Right cardiac atrium (tissue), 5 donors: ENCODE measurements at places on chromosomes 11 and 22.
A peak's percentile ranks its signal among the peaks of the same experiment; 100 is the strongest.

DNA sequence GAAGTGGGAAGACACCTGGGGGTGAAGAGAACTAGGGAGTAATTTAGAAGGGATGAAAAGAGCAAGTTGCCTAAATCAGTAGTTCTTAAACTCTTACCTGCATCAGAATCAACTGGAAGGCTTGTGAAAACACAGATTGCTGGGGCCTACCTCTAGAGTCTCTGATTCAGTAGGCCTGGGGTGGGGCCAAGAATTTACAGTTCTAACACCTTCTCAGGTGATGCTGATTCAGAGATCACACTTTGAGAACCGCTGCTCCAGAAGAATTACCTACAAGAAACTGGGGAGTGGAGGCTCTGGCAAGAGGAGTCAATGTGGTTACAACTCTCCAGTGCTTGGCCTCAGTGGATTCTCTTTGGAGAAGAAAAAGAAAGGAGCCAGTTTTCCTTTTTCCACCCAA, 128.7 kb downstream of the C11orf58 start:
- no peak for DNase-seq

- no peak for DNase-seq
These were observed 337.2 kb upstream of the DDI1 start for GRCh38 chr11:103699216-103699615.

DNA sequence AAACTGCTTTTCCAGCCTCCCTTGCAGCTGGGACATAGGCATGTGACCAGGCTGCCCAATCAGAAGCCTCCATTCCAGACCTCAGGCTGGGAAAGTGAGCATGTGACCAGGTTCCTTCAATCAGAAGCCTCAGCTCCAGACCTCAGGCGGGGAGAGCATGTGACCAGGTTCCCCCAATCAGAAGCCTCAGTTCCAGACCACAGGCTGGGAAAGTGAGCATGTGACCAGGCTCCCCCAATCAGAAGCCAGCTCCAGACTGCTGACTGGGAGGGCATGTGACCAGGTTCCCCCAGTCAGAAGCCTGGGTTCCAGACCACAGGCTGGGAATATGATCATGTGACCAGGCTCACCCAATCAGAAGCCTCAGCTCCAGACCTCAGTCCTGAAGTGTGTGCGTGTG, 11.7 kb upstream of the IL2RB start:
- peak; percentile 9 for DNase-seq

GRCh38 chr11:130760515-130761125, 155.7 kb downstream of the SNX19 start:
- no peak for DNase-seq

GRCh38 chr11:1437500-1437899, 47.8 kb downstream of the BRSK2 start:
- DNase-seq = peak; percentile 90

DNA sequence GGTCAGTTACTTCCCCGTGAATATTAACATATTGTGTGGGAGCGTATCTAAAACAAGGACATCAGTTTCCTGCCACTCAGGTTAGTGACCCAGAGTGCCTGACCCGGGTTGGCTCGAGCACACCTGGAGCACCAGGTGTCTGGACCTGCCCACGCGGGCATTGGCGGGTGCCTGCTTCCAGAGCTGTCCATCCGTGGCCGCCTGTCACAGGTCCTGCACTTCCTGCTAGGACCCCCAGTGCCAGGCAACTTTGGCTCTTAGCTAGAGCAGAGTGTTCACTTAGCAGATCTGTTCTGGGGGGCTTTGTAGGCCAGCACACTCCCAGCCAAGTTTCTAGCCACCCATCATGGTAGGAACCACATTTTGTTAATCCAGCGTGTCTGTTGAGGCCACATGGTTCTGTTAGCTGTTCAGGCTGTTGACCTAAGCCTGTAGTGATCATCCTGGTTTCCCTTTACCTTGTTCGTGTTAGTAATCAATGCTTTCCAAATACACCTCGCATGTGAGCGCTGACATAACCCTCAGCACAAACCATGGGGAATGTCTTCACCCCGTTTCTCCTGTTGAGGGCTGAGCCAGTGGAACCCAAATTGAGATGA, 29.5 kb downstream of the MOV10L1 start:
- DNase-seq = no peak

GRCh38 chr11:76214968-76215548, 8.8 kb upstream of the WNT11 start:
- DNase-seq = no peak

GRCh38 chr11:33898957-33899356, 7.1 kb upstream of the LMO2 start:
- no peak for DNase-seq

GRCh38 chr22:16965560-16965959, 42.5 kb downstream of the GAB4 start:
- DNase-seq = no peak

- DNase-seq = peak; percentile 3
These were observed 33.2 kb downstream of the TBX1 start for GRCh38 chr22:19793661-19794310.

DNA sequence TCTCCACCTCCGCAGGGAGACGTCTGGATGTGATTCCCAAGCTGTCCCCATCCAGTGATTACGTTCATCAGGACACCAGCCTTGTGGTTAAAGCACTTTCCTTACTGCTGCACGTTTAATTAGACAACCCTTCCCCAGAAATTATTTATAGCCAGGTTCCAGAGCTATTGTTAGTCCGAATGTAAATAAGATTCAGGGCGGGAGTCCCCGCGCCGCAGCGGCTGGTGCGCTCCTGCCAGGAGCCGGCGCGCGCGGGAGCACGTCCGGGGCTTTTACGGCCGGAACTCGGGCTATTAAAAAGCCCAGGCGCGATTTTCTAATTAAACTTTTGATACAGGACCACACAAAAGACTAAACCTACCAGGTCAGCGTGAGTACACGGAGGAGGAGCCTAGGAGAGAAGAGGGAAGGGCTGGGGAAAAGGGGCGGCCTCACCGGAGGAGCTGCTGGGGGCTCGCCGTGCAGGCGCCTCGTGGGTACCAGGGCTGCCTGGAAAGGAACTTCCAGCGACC, 538.3 kb downstream of the OPCML start:
- DNase-seq = no peak

DNA sequence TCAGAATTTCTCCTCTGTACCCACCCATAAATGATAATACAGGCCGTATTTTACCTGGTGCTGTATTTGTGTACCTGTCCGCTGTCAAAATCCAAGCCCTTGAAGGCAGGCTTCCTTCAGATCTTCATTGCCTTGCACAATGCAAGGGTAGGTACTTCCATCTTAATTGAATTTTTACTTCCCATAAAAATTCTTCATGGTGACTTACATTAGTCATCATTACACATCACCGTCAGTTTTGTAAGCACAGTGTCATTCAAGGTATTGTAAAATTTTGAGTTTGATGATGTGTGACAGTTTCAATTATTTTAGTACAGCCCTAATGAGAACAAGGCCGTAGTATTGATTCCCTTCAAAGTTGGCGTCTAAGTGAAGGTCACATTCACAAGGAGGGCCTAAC, 770 bp upstream of the TSG101 start:
- DNase-seq = no peak

- no peak for DNase-seq
These were observed 15.1 kb upstream of the AIFM3 start for GRCh38 chr22:20951932-20952380.

DNA sequence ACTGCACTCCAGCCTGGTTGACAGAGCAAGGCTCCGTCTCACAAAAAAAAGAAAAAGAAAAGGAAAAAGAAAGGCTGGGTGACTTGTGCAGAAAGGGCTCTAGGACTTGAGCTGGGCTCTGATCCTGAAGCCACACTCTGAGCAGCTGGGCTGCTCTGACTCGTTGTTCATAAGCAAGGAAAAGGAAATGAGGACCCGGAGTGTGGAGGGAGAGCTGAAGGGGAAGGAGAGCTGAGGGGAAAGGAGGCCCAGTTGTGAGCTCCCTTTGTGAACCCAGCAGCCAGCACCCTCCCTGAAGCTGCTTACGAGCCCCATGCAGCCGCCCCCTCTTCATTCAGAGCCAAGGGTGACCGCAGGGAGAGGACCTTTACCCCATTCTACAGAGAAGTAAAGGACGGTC, 12.3 kb upstream of the SH3BP1 start:
- no peak for DNase-seq

DNA sequence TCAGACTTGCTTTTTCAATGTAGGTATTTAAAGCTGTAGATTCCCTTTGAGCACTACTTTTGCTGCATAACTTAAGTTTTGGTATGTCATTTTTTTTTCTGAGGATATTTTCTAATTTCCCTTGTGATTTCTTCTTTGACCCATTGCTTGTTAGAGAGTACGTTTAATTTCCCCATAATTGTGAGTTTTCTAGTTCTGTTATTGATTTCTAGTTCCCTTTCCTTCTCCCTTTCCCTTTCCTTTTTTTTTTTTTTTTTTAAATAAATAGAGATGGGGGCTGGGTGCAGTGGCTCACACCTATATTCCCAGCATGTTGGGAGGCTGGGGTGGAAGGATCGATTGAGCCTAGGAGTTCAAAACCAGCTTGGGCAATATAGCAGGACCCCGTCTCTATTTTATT, 30.8 kb downstream of the UBE2L3 start:
- no peak for DNase-seq

GRCh38 chr11:20235164-20235563, 74.9 kb upstream of the DBX1 start:
- DNase-seq = no peak

DNA sequence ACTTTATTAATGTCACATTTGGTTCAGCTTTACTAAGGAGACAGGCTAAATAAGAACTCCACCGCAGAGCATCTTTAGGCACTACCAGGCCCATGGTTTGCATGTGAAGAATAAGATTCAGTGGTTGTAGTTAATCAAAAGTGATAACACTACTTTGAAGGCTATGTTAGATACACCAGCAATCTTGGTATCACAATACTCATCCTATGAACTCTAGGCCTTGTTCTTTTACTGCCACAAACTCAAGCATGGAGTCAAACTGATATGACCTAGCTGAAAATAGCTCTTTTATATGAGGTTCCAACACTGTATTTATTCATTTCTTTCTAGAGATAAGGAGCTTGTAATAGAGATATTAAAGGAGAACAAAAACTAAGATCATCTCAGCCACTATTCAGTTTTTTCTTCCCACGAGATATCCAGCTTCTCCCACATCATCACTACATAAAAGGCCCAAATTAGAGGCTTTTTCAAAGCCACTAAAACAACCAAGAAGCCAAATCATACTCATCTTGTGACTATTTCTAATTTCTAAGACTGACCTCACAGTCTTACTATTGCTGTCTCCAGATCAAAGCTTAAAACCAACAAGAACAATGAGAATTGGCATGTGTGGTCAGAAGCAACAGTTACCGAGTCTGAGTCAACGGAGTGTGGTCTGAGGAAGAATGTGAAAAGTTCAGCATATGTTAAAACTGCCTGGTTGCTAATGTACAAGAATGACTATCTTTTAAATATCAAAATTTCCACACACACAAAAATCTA, 25.1 kb upstream of the GUCY1A2 start:
- DNase-seq = no peak

DNA sequence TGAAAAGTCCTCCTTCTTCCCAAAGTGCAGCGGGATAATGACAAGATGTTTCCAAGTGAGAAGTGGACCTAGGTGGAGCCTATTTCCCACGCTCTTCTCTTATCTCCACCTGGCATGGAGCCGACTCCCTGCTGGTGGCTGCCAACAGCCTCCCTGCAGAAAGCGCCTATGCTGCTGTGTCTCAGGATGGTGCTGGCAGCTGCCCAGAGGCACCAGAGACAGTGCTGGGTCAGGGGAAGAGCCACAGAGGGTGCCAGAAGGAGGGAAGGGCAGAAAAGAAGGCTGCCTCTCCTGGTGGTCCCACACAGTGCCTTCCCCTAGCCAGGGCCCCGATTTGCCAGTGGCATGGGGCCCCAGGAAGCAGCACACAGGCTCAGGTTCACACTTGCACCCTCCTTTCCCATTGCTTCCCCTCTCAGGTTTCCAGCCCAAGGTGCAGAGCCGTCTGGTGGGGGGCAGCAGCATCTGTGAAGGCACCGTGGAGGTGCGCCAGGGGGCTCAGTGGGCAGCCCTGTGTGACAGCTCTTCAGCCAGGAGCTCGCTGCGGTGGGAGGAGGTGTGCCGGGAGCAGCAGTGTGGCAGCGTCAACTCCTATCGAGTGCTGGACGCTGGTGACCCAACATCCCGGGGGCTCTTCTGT, 19.0 kb downstream of the CD5 start:
- peak; percentile 85 for DNase-seq

- DNase-seq = no peak
These were observed 165.0 kb downstream of the GRIA4 start for GRCh38 chr11:105774899-105775298.

GRCh38 chr11:28981381-28981780, 873.2 kb downstream of the METTL15 start:
- no peak for DNase-seq

DNA sequence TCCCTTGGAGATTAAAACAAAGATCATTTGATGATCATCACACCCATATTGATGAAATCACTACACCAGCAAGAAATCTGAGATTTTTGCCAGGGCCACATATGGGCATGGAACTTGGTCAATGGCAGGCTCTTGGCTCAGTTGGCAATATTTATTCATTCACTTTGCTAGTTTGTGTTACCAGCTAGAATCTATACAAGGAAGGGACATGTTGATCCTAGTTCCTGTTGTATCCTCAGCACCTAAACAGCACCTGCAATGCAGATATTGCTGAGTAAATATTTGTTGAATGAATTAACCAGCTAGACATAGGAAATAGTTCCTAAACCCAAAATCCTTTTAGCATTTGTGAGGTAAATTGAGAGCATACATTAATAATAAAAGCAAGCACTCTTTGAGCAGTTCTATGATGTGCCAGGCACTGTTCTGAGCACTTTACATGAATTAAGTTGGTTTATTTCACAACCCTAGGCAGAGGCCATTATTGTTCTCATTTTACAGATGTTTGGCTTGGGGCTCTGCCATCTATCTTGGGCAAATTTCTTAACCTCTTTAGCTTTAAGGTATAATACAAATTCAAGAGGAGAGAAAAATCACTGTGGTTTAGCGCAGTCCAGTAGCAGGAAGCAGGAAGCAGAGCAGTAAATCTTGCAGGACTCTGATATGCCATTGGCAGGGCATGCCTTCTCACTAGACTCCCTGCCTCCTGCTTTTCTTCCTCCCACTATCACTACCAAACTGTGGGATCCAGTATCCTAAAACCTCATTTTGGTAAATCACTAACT, 1.6 kb downstream of the TRIM68 start:
- no peak for DNase-seq

- no peak for DNase-seq
These were observed 19.6 kb downstream of the CHID1 start for GRCh38 chr11:890794-891540.

GRCh38 chr11:3224401-3225057, 5.9 kb upstream of the MRGPRG start:
- DNase-seq = peak; percentile 44

DNA sequence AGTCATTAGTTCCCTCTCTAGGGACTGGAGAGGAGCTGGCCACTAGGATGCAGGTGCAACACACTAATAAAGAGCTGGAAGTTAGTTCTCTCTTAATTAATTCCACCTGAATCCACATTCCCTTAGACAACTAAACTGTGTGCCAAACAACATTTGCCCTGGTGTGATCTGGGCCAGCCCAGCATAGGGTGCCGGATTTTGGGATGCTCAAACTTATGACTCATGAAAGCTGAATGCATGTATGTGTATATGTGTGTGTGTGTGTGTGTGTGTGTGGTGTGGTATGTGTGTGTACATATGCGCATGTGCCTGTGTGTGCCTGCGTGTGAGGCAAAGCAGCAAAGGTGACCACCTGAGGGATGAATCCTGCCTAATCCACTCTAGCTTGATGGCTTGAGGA, 110.7 kb downstream of the EHF start:
- DNase-seq = no peak

GRCh38 chr22:25397616-25398015, 166.9 kb upstream of the GRK3 start:
- DNase-seq = no peak

- no peak for DNase-seq
These were observed 57.5 kb upstream of the THY1 start for GRCh38 chr11:119480380-119481020.
